Coronary artery (tissue), 2 donors: ENCODE measurements at places on chromosomes 3 and 15.
A peak's percentile ranks its signal among the peaks of the same experiment; 100 is the strongest.

DNA sequence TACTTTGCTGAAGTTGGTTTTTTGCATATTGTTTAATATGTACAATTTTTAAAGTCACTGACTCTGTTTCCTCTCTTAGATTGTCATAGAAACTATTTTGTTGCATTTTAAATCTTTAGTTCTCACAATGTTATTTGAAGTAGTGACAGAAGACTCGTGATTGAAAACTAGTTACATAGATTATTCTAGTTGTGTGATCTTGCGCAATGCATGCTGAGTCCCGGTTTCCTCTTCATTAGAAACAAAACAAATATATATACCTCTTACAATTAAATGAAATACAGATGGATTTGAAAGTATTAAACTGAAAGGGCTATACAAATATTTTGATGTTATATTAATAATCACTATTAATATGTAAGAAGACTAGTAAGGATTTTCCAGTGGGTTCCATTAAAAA, 333.0 kb downstream of the LPP start:
- no peak for DNase-seq

- no peak for DNase-seq
Measured at GRCh38 chr3:129615751-129616281, 9.3 kb upstream of the PLXND1 start.

GRCh38 chr3:197306374-197307086, 8.1 kb upstream of the DLG1 start:
- no peak for DNase-seq

GRCh38 chr3:125128861-125129501, 73.2 kb upstream of the HEG1 start:
- DNase-seq: no peak

- no peak for DNase-seq
Measured at GRCh38 chr15:60620708-60621107, 141.8 kb upstream of the ICE2 start.

DNA sequence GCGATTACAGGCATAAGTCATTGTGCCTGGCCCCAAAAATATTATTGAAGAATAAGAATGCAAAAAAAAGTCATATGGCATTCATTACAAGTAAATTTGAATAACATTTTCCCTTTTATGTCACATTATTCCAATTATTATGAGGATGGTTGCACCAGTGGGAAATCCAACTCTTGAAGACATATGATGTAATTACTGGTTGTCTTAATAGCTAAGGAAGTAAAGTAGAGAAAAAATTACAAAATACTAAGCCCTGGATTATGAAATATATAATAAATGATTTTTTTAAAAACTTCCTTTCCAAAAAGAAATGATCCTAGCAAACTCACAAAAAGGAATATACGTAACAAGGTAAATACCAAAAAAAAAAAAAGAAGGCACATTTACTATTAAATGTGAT, 98.9 kb downstream of the FMN1 start:
- DNase-seq: no peak

- no peak for DNase-seq
Measured at GRCh38 chr15:59042041-59042440, 54.6 kb downstream of the RNF111 start.

GRCh38 chr3:18369551-18370185, 55.5 kb downstream of the SATB1 start:
- DNase-seq: no peak

DNA sequence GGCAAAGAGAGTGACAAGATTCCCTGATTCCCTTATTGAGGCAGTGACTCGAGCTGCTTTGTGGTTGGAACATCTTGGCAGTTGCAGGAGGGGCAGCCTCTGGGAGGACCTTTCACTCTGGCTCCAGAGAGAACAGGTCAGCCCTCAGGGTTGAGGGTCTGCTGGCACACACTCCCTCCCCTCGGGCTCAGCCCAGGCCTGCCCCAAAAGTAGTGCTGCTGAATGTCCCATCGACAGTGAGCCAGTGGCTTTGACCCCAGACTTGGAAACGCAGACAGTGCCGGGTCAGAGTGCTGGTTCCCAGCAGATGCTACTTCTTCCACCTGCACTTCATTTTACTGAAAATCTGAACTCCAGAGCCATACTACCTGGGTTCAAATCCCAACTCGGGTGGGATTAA, 25.6 kb upstream of the ATP2B2 start:
- peak; percentile 57 for DNase-seq

DNA sequence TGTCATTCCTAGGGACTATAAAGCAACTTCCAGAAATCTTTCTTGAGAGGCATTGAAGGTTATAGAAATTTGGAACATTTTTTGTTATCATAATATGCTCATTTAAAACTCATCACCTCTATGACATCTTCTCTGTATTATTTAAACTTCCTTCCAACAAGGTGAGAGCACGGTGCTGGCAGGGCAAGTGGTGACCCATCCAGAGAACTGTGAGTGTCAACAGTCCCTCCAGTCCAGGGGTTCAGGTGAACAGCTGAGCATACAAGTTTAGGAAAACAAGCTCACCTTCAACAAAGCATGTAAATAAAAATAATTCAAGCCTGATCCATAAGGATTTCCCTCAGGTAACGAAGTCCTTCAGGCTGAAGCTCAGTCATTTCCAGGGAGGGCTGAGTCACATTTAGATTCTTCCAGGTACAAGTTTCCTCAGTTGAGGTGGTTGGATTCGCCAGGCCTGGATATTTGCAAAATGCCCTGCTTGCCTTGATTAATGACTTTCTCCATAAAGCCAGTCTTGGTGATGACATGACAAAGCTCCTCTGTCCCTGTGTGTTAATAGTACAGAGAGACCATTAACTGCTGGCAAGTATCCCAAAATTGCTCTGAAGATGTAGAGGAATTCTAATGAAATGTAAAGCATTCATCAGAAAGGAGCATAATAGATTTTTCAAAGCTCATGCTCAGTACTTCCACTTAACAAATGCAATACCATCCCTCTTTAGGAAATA, 263.6 kb upstream of the GADL1 start:
- DNase-seq: no peak

DNA sequence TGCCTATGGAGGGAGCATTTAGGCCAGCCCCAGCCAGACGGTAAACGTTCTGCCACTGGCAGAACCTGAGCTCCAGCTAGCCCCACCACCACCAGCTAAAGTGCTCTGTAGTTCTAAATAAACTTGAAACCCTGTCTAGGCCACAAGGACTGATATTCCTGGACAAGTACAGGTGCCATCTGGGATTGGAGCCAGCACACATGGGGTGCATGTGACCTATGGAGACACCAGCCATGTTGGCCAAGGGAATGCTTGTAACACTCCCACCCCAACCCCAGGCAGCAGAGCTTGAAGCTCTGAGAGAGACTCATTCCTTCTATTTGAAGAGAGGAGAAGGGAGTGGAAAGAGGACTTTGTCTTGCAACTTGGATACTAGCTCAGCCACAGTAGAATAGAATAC, 284.5 kb upstream of the DCBLD2 start:
- DNase-seq: no peak

DNA sequence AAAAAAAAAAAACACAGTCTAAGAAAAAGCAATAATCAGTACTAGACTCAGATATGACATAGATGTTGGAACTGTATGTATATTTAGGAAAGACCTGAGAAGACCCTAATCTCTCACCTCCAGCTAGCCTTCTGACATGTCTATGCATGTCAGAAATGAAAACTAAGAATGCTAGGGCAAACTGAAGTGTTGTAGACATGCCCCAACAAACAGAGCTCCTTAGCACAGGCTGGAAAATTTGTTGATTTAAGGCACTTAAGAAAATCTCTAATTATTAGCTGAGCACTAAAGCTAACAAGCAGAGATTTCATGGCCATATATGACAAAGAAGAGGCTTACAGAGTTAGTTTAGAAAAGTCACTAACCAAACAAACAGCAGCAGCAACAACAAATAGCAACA, 45.5 kb upstream of the PRSS50 start:
- no peak for DNase-seq
